ENCODE measurements at places on chromosomes 6 and 20.
A peak's percentile ranks its signal among the peaks of the same experiment; 100 is the strongest.

DNA sequence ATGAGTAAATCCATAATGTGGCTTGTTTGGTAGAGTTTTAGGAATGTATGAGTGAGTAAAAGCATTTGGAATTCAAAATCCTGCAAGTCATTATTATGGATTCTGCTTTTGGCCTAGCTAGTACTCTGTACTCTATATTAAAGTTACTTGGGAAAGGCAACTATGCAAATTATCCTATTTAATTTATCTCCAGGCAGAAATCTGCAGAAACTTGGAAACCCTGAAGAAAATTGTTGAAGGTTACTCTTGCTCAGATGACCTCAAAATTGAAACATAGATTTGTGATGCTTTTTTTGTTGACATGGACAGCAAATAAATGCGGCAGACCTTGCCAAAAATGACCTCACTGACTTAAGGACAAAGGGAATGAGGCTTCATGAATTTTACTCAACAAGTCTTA, 477.1 kb upstream of the EYS start:
- DNase-seq: no peak

DNA sequence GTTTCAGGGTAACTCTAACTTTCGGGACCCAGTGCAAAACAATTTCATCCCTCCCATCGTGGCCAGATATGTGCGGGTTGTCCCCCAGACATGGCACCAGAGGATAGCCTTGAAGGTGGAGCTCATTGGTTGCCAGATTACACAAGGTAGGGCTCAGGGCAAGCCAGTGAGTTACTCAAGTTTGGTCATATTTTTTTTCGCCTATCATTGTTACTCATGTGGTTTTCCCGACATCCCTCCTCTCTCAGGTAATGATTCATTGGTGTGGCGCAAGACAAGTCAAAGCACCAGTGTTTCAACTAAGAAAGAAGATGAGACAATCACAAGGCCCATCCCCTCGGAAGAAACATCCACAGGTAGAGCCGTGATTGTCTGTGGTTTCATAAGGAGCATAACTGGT, 58.2 kb downstream of the DCBLD1 start:
- no peak for DNase-seq

DNA sequence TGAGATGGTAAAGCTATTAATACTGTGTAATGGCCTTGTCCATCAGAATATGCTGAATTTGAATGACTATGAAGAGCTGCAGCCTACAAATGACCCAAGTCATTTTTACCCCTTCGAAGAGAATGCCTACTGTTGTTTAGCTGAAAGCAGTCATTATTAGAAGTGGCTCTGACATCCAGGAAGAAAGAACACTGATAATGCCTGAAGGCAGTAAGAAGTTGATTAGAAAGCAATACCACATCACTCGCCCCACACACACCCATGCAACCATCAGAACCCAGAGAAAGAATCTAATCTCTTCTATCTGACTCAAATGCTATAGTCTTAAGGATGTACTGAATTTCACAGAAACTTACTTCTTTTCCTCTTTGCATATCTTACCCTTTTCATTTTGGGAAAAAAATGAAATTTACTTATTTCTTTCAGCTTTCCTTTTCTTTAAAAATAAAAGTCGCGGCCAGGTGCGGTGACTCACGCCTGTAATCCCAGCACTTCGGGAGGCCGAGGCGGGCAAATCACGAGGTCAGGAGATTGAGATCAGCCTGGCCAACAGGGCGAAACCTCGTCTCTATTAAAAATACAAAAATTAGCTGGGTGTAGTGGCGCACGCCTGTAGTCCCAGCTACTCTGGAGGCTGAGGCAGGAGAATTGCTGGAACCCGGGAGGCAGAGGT, 61.0 kb downstream of the ARHGAP18 start:
- no peak for DNase-seq

DNA sequence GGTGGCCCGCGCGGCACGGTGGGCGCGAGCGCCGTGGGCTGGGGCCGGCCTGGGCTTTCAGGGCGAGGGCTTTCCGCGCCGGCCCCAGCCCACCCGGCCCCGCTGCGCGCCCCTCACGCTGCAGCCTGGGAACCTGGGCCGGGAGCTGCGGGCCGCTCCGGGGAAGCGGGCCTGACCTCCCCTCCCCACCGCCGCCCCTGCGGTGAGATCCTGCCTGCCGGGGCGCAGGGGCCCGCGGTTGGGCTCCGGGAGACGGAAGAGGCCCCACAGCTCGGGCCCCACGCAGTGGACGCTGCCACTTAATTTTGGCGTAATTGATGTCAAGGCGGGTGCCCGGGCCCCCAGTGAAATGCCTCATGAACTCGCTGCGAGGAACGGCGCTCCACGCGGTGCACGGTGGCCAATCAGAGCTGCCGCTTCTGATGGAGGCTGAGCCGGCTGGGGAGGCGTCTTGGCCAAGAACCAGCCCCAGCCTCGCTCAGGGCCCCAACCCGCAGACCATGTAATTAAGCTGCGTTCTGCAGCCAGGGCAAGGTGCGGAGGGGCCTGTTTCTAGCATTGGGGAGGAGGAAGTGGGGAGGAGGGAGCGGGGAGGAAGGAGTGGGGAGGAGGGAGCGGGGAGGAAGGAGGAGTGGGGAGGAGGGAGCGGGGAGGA, 96.1 kb upstream of the BHLHE23 start:
- DNase-seq: no peak

- DNase-seq: no peak
These were observed 4.8 kb downstream of the F13A1 start for GRCh38 chr6:6315660-6316059.

GRCh38 chr6:146864300-146864699, 265.5 kb downstream of the ADGB start:
- DNase-seq: no peak

DNA sequence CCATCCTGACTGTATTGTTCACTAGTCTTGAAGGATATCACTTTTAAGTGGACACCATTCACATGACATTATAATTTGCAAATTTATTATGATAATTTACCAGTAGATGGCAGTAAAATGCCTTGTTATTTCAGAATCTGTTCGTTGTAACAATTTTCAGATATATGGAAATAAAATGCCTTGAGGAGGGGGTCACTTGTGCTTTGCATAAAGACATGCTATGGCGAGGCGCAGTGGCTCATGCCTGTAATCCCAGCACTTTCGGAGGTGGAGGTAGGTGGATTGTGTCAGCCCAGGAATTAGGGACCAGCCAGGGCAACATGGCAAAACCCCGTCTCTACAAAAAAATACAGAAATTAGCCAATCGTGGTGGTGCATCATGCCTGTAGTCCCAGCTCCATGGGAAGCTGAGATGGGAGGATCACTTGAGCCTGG, 9.0 kb upstream of the NCOA6 start:
- DNase-seq: no peak

DNA sequence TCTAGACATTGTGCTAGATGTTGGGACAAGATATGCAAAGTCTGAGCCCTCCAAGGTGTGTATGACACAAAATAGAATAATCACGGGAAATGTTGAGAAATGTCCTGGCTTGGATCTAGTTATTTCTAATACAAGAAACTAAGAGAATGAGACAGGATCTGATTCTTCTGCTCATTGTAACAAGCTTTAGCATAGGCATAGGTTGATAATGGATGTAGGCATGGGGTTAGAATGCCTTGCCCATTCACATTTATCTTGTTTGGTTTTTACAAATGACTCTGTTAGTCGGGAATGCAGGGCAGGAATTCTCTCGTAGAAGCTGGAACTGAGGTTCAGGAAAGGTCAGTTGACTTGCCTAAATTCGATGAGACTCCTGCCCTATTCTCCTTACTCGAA, 1.5 kb upstream of the SLC26A8 start:
- no peak for DNase-seq

- DNase-seq: no peak
These were observed 105.8 kb downstream of the CARMIL1 start for GRCh38 chr6:25384967-25385366.

GRCh38 chr20:23165964-23166363, 79.8 kb upstream of the CD93 start:
- no peak for DNase-seq

DNA sequence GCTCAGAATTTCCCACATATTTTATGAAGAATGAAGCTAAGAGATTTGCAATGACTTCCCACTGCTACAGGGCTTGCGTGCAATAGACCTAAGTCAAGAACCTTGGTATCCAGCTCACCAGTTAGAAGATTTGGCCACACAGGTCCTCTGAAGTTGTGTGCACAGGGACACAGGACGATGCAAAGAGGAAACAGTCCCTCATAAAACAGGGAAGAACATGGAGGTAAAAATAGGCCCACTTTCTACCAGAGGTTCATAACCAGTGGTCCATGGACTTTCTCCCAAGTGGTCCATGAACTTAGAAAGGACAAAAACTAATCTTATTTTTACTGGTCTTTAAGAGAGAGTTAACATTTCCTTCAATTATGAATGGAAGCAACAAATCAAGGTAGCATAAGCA, 1.3 kb downstream of the ZKSCAN4 start:
- no peak for DNase-seq

- no peak for DNase-seq
These were observed at the start of gene DST for GRCh38 chr6:56642366-56643261. DST (minus strand) TSS chr6:56642889.

DNA sequence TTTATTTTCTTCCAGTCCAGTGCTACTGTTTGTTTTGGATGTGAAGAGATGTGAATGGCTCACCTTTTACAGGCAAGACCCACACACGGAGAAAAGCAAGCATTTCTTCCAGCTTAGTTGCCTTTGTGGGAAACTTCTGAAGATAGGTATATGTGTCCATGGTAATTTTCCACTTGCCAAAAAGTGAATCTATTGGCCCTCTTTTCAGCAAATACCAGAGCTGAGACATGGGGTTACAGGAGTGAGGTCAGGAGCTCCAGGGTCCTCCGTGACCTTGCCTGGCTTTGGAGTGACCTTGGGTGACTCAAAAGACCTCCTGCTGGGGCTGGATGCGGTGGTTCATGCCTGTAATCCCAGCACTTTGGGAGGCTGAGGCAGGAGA, 166.7 kb downstream of the SCML4 start:
- no peak for DNase-seq

DNA sequence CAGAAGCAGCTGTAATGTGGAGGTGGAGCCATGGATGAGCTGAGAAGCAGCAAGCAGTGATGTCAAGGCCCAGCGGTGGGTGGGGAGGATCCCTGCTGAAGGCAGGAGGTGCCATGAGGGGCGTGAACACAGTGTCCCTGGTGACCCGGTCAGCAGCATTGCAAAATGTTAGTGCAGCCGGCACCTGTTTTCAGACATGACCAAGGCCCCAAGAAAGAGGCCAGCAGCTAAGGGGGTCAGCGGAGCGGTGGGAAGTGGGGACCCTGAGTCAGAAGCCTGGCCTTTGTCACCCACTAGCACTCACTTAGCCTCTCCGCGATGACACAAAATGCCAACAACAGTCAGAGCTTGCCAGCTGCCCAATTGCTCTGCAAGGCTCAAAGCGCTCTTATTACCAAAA, 51.9 kb downstream of the TMEM242 start:
- no peak for DNase-seq

DNA sequence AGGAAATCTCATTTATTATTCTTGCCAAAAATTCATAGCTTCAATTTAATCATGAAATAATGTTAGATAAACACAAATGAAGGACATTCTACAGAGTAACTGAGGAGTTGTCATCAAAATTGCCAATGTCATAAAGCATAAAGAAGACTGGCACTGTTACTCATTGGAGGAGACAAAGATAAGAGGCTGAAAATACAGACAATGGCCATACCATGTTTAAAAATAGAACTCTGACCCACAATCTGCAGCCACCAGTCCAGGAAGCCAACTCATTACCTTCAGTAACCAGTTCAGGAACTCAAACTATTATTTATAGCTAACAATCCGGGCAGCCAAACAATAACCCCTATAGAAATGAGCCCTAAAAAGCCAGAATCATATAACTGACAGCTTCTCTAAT, 795.6 kb downstream of the TENT5A start:
- DNase-seq: no peak

GRCh38 chr6:122484760-122485159, 13.2 kb upstream of the SERINC1 start:
- DNase-seq: no peak

DNA sequence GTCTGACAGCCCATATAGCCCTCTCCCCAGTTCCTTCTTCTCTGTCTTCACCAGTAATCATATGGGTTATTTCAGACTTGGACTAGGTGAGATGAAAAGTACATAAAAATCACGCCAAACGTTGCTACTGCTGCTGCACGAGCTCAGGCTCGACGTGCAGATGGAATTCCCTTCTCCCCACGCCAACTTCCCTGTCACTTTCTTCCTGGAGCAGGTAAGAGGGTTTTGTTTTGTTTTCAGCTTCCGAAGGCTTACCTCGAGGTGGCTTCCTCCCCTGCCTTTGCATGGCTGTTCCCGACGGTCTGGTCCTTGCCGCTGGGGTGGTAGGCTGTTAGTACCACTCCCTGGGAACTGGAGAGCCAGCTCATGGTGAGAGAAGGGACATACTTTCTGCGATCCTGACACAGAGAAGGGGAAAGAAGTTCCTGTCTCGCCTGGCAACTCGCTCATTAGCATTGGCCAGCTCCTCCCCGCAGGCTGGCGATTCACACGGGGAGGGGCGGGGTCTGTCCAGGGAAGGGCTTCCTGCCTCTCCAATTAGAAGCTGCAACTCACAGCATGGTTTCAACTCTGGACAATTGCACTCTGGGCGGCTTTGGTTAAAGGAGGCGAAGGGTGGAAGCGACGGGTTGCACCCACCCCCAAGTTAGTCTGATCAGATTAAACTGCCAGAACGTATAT, at the start of gene ARHGAP18:
Gene ARHGAP18 (minus strand): TSS at position 409 of the 681 bp plus-strand sequence. CDS start 41 bp downstream, at position 368.
- peak; percentile 45 for DNase-seq

- no peak for DNase-seq
These were observed 7.2 kb upstream of the SDC4 start for GRCh38 chr20:45355209-45356084.

DNA sequence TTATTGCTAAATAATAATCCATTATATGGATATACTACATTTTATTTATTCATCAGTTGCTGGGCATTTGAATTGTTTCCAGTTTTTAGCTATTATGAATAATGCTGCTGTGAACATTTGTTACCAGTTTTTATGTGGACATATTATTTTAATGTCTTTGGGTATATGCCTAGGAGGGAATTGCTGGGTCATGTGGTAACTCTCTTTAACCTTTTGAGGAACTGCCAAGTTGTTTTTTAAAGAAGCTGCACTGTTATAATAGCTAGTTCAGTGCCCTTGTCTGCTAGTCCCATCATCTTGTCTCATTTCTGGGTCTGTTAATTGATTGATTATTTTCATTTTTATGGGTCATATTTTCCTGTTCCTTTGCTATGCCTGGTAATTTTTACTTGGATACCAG, 56.3 kb downstream of the FOXO3 start:
- DNase-seq: no peak

DNA sequence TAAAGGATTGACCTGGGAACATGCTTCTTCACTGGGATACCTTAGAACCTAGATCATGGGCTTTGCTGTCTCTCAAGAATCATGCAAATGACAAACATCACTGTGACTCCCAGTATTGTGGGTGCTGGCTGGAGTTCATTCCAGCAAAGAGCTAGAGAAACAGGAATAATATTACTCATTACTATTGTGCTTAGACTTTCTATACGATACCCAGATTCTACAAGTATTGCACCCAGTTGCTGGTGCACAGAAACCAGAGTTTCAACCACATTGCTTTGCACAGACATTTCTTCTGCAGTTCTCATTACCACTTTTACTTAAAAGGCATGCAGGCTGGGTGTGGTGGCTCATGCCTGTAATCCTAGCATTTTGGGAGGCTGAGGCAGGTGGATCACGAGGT, 220.4 kb upstream of the ZNF217 start:
- DNase-seq: no peak

Data from cortex of kidney (tissue), 1 donor.